ENCODE measurements at places on chromosomes 6 and 20.
A peak's percentile ranks its signal among the peaks of the same experiment; 100 is the strongest.

DNA sequence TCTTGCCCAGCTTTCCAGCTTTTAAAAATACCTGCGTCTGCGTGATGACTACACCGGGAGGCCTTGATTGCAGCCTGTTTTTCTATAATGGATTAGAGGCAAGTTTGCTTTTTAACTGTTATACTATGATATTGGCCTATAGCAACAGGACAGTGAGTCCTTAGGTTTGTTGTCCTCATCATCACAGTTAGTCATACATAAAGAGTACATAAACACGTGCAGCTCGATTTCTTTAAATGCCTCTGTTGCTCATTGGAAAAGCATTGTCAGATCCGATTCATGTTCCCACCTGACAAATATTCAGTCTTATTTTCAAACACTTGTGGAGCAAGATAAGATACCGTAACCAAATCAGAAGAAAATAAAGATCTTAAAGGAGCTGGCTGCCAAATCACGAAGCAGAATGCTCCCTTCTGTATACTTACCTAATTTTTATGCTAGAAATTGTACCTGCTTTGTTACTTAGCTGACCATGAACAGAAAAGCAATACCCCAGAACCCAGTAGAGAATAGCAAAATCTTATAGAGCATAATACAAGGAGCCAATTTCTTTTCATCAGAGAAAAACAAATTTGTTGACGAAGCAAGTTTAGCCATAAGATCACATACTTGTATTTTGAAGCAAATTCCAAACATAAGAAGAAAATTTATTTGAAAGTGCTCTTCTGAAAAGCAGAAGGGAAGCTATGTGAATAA is 100.4 kb downstream of the TMEM200A start:
- no peak for DNase-seq

GRCh38 chr20:18380908-18381529 is 85.8 kb downstream of the DZANK1 start:
- DNase-seq, result no peak

- DNase-seq, result no peak
Observed at GRCh38 chr6:120588424-120588823, 745.9 kb downstream of the TBC1D32 start.

GRCh38 chr6:111763381-111763780 is 109.9 kb downstream of the FYN start:
- no peak for DNase-seq

GRCh38 chr20:57060407-57061050 is 205.9 kb downstream of the BMP7 start:
- no peak for DNase-seq

DNA sequence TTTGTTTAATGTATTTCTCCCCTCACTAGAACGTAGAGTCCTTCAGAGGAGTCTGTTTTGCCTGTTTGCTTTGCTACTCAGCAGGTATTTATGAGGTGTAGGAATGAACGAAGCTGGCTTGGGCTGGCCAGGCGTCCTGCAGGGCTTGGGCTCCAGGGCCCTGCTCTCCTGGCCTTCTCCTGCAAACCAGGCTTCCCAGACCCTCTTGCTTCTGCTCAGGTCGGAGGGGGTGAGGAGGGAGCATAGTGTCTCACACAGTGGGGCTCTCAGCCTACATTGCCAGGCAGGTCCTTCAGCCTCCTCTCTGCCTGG is 24.6 kb upstream of the MLN start:
- DNase-seq, result no peak

DNA sequence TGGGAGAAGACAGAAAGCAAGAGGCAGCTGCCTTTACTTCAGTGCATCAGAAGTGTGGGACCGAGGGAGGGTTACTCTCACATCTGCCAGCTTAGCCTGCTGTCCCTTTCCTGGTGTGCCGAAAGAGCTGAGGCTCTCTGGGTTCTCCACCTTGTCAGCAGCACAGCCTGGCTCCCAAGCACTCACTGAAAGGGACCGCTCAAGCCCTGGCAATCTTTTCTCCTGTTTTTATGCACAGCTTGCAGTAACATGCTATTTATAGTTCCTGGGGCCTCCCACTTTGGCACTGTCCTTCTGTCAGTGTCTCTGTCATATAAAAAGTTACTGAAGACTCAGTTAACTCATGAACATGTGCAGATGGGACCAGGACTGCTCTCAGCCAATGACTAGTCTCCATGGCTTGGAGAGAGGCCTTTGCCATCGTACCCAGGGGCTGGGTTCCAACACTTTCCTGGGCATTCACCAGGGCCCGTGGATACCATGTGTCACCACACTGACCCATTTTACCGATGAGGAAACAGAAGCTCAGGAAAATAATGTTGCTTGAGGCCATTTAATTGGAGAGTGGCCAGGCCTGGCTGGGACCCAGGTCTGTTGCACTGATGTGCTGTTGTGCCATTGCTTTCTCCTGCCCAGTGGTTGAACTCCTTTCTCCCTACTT is 46.2 kb downstream of the PANK2 start:
- no peak for DNase-seq

- DNase-seq, result no peak
Observed at GRCh38 chr6:42627674-42628073, 63.8 kb downstream of the UBR2 start.

DNA sequence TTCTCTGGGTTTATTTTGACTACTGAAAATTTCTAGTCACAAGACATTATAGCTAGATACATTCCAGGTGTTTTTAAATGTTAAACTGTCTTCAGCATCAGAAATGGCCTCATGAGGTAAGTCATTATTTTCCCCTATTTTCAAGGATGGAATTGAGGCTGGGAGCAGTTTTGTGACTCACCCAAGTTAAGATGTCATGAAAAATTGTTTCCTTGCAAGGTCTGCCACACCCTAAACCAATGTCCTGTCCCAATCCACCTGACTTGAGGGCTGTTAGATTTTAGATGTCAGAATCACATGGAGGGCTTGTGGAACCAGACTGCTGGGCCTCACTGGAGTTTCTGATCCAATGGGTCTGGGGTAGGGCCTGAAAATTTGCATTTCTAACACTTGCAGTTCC is 16.9 kb downstream of the SLC22A3 start:
- DNase-seq, result no peak

GRCh38 chr6:7786214-7786661 is 60.3 kb downstream of the BMP6 start:
- DNase-seq, result no peak

DNA sequence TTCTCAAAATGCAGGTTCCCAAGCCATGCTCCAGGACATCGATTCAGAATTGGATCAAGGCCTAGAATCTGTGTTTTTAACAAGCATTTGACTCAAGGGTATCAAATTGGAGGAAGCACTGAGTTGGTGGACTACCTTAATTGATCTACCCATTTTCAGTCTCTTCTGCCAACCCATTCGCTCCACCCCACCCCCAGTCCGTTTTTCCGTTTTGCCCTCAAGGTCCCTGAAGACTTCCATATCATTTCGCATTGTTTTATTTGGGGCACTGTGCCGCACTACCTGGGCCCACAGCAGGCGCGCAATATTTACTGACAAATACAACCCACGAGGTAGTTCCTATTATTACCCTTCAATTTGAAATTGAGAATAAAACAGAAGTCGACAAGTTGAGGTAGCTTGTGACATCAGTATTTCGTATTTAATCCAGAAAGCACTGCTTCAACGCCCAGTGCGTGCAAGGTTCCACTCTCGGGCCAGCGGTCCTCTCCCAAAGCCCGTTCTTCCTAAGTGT is 557 bp upstream of the DHX35 start:
- peak; percentile 17 for DNase-seq

GRCh38 chr20:33561692-33562601 is 72.1 kb downstream of the CBFA2T2 start:
- DNase-seq, result no peak

GRCh38 chr6:30219244-30219643 is 6.0 kb upstream of the TRIM26 start:
- DNase-seq, result no peak

GRCh38 chr6:111195656-111196055 is 108.4 kb downstream of the SLC16A10 start:
- no peak for DNase-seq

DNA sequence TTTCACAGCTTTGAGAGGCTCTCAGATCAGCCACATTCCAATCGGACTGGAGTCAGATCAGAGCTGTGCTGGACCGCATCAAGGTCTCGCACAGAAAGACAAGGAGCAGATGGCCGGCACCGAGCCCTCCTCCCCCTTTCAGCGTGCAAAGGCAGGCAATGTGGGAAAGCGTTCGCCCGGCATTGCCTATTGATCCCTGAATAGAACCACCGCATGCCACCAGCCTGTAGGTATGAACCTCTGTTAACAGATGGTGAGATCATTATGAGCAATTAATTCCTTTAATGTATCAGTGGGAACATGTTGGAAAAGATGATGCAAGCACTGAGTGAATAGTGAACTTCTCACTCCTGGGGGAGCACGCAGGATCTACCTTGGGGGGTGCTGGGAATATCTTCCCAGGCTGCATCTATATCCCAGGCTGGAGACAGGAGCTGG is 117.5 kb upstream of the ID4 start:
- DNase-seq, result no peak

GRCh38 chr6:133130863-133131262 is 110.3 kb upstream of the EYA4 start:
- no peak for DNase-seq

DNA sequence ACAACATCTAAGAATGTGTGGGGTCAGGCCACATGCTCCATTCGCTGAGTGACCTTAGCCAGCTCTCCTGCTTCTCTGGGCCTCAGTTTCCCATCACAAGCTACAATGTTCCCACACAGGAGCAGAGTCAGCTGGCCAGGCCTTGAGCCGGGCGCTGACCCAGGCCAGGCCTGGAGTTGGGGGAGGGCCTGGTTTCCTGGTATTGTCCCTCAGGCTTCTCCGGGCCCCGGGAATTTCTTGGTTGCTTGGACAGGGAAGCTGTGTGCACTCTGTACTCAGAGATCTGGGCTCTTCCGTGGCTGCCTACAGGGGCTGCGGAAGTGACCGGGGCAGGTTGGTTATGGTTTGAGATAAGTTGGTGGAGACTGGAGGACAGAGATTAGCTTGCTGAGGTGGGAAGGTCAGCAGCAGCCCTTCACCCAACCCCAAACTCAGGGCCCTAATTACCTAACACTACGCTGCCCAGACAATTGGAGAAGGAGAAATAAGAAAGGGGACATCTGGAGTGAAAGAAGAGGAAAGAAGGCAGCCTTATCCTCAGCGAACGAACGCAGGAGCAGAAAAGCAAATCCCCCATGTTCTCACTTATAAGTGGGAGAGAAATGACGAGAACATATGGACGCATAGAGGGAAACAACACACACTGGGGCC is 6.2 kb downstream of the TGM2 start:
- no peak for DNase-seq

GRCh38 chr20:48962976-48963771 is 41.7 kb downstream of the ARFGEF2 start:
- DNase-seq, result no peak

- no peak for DNase-seq
Observed at GRCh38 chr6:93727447-93727846, 308.1 kb upstream of the EPHA7 start.

GRCh38 chr6:85465762-85466161 is 15.9 kb downstream of the NT5E start:
- no peak for DNase-seq

- DNase-seq, result no peak
Observed at GRCh38 chr6:16109659-16110305, 19.1 kb upstream of the MYLIP start.

DNA sequence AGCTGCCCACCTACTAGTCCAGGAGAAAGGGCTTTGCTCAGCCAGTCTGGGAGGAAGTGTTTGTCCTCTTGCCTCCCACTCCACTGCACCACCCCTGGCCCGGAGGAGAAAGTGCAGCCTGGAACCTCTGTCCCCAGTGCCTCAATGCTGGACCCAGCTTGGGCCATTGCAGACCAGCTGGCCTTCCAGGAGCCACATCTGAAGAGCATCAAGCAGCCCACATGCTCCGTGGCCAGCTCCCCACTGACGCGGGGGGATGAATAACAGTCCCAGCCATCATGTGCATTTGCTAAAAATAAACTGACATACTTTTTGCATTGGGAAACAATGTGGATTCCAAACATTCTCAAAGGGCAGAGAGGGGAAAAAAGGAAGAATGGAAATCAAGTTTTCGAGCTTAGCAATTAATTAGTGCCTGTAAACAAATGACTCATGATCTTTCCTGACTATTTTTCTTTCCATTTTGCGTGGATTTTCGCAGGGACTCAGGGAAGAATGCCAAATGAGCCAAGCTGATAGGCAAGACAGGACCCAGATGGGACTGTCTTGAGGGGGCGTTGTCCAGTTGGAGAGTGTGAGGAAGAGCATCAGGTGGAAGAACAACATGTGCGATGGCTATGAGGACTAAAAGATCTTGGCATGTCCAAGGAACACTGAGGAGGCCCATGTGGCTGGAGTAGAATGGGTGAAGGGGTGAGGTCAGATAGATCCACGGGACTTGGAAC is 34.1 kb downstream of the CEBPB start:
- DNase-seq, result no peak

DNA sequence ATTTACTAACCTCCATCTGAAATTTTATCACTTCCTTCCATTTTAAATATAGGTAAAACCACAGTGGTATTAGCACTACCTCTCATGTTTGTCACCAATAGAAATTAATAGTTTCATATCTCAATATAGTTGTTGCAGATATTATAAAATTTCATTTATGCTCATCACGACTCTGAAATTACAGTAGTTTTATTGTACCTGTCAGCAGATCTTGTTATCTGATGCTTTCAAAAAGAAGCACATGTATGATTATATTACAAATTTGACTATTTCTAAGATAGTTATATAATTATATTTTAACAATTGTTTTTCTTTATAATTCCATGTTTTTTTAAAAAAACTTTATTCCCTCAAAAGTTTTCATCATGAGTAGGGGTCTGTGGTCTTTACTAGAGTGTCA is 4.8 kb downstream of the TAAR5 start:
- DNase-seq, result no peak

- DNase-seq, result no peak
Observed at GRCh38 chr6:65117817-65118409, 589.1 kb downstream of the EYS start.

GRCh38 chr6:124282541-124282940 is 478.9 kb downstream of the NKAIN2 start:
- no peak for DNase-seq

DNA sequence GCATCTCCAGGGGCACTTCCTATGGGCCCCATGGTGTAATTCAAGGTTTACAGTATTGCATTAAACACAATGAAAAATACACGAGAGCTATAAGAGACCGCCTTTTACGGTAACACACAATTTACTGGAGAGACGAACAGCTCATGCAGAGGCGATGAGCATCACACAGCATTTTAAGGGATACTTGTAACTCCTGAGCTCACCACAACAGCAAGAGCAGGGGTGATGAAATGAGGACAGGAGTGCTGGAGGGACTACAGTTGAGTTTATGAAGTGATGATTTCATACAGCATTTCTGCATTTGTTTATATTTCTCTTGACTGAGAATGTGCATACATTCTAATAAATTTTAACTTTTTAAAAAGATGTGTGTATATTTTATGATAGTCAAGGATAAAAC is 113.9 kb downstream of the WDR27 start:
- no peak for DNase-seq
